Activated CD4-positive, CD25-positive, alpha-beta regulatory T cell treated with anti-CD3 and anti-CD28 coated beads, Interleukin-2, amount 50 U/mL, for 16 hours (primary cell): ENCODE measurements at places on chromosomes 12 and 14.

GRCh38 chr12:15527201-15528080 is 205.1 kb downstream of the PTPRO start:
- no peak for DNase-seq

- no peak for DNase-seq
Observed at GRCh38 chr12:121781484-121781997, 11.9 kb downstream of the RHOF start.

DNA sequence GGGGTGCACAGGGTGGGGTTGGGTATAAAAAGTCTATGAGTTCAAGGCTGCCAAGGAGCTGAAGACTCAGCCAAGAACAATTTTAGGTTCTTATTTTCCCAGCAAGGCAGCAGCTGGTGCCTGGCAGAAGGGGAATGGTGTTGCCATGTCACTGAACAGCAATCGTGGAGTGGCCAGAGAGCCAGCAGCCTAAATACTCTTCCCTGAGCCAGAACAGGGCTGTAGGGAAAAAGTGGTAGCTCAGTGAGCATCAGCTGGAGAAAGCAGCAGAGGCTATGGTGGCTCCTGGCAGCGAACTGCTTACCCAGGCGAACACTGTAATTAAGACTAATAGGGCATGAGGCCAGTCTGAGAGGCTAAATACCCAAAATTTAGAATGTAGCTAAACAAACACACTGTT is 334.9 kb downstream of the RMST start:
- DNase-seq: no peak

DNA sequence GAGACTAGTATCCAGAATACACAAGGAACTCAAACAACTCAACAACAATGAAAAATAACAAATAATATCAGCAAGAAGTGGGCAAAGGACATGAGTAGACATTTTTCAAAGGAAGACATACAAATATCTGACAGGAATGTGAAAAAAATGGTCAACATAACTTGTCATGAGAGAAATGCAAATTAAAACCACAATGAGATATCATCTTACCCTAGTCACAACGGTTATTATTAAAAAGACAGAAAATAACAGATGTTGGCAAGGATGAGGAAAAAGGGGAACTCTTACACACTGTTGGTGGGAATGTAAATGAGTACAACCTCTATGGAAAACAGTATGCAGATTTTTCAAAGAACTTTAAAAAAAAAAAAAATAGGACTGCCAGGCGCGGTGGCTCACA is 20.4 kb downstream of the VWF start:
- no peak for DNase-seq

DNA sequence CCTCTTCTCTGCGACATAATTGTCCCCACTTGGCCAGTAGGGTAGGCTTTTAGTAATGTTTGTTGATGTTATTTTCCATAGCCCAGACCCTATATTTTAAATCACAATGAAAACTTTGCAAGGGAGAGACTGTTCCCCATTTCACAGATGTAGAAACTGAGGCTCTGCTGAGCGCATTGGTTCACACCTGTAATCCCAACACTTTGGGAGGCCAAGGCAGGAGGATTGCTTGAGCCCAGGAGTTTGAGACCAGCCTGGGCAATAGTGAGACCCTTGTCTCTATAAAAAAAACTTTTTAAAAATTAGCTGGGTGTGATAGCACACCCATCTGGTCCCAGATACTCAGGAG is 114.8 kb downstream of the DIP2B start:
- no peak for DNase-seq

GRCh38 chr12:47193066-47193465 is 113.3 kb upstream of the AMIGO2 start:
- DNase-seq: no peak

- no peak for DNase-seq
Observed at GRCh38 chr12:127143020-127143419, 1124.0 kb upstream of the TMEM132C start.

- DNase-seq: peak; percentile 4
Observed at GRCh38 chr14:102320033-102320660, 601 bp downstream of the ZNF839 start.

- DNase-seq: no peak
Observed at GRCh38 chr12:120515496-120515895, 13.5 kb downstream of the COQ5 start.

GRCh38 chr14:34007902-34008301 is 57.0 kb upstream of the EGLN3 start:
- DNase-seq: no peak

- no peak for DNase-seq
Observed at GRCh38 chr12:130860311-130860710, 11.6 kb upstream of the RAN start.

DNA sequence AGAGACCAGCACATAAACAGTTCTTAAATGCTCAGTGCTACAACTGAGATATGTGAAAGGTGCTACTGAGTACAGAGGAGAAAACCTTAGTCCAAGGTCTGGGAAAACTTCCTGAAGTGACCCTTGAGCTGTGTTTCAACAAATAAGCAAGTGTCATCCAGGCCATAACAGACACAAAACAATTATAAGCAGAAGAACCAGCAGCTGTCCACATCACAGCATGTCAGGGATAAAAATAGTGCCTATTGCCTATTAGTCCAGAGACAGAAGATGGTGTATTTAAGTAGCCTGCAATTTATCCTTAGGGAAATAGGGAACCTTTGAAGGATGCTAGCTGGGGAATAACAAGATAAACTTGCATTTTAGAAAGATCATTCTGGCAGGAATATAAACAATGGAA is 237.8 kb downstream of the SPTSSA start:
- DNase-seq: no peak

- no peak for DNase-seq
Observed at GRCh38 chr14:71931492-71932228, 569 bp upstream of the RGS6 start.

GRCh38 chr14:24630872-24631477 is 3.0 kb downstream of the GZMB start:
- no peak for DNase-seq

GRCh38 chr12:108731866-108732461 is 646 bp upstream of the CORO1C start:
- DNase-seq: peak; percentile 88

DNA sequence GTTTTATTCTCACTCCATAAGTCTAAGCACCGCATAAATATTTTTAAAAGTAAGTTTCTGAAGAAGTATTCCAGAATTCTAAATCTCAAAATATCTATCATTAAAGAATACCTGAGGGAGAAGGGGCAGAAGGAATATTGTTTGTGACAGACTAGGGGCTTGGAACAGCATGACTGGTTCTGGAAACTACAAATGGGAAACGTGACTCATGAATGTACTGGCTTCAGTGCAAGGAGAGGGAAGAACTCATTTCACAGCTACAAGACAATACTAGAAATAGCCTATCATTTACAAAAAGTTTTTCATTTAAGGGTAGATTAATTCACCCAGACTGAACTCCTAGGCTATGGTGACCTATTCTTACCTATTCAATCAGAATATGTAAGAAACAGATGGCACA is 121.3 kb downstream of the SLC25A21 start:
- DNase-seq: no peak

- no peak for DNase-seq
Observed at GRCh38 chr12:122651520-122652224, 51.5 kb downstream of the HCAR2 start.

DNA sequence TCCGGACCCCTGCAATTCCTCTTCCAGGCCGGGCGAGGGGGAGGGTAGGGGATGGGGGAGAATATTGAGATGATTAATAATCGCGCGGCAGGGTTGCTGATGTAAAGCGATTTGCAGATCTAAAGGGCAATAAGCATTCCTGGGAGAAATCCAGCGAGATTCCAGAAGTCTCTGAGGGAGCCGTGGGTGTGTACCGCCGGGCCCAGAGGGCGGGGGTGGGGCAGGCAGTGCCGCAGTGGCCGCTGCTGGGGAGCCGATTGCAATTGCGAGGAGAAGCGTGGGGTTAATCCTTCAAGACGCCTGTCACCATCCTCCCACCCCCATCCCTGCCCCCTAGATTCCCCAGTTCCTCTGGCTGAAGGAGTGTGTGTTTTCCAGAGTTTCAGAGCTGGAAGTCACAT is 16.4 kb downstream of the FOS start:
- DNase-seq: no peak

DNA sequence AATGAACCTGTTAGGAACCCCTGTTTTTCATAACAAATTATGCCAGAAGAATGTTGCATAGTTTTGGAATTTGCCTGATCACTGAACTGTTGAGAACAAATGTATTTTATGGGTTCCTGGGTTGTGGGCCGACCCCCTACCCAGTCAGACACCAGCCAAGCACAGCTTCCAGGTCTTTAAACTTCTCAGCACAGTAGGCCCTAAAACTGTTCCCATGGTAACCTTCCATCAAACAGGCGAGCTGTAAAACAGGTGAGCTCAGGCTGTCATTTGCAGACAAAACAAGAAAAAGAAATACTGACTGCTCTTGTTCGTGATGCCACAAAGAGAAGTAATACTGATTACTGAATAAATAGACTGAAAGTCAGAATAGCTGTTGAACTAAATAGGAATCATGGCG is 147.0 kb downstream of the PTPRO start:
- DNase-seq: no peak

DNA sequence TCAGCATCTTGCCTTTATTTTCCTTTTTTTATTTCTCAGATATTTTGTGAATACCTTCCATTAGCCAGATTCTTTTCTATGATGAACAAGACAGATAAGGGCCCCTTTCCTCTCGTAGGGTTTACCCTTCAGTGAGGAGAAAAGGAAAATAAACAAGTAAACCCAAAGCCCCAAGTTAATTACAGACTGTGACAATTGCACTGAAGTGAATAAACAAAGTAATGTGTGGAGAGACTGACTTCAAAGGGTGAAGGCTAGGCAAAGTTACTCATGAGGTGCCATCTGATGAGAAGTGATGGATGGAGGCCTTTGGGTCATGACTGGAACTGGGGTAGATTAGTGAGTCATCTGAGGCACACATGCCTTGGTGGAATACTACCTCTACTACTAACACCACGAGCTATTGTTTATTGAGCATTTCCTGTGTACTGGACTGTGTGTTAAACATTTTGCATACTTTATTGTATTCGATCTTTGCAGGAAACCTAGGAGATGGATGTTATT is 143.4 kb upstream of the PRICKLE1 start:
- DNase-seq: no peak
